ENCODE measurements at places on chromosomes 4 and X.

DNA sequence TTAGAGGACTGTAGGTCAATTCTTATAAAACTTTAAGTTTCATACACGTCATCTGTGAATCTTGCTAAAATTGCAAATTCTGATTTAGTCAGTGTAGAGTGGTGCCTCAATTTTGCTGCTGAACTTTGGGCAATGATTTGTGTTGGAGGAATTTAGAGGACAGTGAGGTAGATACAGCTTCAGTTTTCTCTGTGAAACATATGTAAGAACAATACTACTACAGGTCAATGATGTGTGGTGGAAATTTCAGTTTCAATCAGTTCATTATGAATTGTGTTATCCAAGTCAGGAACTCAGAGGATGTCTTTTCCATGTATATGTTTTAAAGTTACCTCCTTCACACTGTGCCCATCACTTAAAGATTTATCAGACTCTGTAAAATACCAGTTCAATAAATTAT is 1597.8 kb upstream of the PCDH10 start:
- DNase-seq = no peak

- no peak for DNase-seq
These were observed 127.5 kb downstream of the PAPSS1 start for GRCh38 chr4:107592519-107592918.

DNA sequence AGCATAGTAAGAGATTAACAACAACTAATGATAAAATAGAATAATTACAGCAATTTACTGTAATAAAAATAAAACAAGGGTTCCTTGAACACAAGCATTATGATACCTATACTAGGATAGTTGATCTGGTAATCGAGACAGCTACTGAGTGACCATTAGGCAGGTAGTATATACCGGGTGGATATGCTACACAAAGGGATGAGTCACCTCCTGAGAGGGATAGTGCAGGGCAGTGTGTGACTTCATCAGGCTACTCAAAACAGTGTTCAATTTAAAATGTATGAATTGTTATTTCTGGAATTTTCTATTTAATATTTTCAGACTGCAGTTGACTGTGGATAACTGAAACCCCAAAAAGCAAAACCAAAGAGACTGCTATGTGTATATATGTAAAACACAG is 9.7 kb upstream of the ANTXR2 start:
- DNase-seq = no peak

GRCh38 chrX:134688031-134688823 is 30.0 kb upstream of the PLAC1 start:
- DNase-seq = no peak

DNA sequence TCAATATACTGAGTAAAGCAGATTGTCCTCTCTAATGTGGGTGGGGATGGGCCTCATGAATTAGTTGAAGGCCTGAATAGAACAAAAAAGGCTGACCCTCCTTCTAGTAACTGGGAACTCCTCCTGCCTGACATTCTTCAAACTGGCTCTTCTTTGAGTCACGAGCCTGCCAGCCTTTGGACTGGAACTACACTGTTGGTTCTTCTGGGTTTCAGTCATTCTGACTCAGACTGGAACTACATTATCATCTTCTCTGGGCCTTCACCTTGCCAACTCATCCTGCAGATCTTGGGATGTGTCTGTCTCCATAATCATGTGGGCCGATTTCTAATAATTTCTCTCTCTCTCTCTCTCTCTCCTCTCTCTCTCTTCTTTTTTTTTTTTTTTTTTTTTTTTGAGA is 26.9 kb upstream of the CT47C1 start:
- DNase-seq = no peak

GRCh38 chrX:50707405-50707804 is 106.6 kb downstream of the SHROOM4 start:
- DNase-seq = no peak

GRCh38 chrX:150913511-150913910 is 15.0 kb upstream of the CD99L2 start:
- DNase-seq = no peak

GRCh38 chr4:122131562-122132157 is 20.5 kb upstream of the BLTP1 start:
- DNase-seq = peak; percentile 48

DNA sequence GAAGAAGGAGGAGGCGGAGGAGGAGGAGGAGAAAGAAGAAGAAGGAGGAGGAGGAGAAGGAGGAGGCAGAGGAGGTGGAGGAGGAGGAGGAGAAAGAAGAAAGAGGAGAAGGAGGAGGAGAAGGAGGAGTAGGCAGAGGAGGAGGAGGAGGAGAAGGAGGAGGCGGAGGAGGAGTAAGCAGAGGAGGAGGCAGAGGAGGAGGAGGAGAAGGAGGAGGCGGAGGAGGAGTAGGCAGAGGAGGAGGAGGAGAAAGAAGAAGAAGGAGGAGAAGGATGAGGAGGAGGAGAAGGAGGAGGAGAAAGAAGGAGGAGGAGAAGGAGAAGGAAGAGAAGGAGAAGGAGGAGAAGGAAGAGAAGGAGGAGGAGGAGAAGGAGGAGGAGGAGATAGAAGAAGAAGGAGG is 19.9 kb downstream of the MRFAP1 start:
- no peak for DNase-seq

DNA sequence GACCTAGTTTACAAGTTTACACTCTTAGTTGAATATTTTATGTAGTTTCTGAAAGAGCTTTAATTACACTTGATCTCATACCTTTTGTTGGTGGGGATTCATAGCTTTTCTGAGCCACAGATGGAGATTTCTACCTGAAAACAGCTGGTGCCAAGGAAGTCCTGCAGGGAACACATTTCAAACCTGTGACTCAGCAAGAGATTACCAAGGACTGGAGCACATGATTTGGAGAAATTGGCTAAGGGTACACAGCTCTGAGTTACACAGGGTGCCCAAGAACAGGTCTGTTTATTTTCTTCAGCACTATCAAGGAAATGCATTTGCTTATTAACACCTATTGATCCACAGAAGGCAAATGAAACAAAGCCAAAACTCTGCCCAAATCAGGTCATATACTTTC is 691.5 kb downstream of the KCTD8 start:
- DNase-seq = no peak

GRCh38 chrX:30008031-30008430 is 207.3 kb upstream of the MAGEB2 start:
- no peak for DNase-seq

DNA sequence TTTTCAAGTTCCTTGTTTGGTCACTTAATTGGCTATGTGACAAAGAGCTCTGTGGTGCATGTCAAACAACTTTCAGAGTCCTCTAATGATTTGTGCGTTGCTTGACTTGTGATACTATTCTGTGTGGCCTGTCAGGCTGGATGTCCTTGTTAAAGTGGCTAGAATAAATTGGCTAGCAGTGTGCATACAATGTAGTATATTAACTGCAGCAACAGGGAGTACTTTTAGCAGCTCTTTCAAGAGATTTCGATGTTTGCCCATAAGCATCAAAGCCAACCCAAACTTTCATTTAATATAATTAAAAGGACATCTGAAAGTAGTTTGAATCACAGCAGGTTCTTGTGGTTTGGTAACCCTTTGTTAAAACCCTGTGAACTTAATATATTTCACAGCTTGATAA is 718.9 kb downstream of the ADGRL3 start:
- no peak for DNase-seq

DNA sequence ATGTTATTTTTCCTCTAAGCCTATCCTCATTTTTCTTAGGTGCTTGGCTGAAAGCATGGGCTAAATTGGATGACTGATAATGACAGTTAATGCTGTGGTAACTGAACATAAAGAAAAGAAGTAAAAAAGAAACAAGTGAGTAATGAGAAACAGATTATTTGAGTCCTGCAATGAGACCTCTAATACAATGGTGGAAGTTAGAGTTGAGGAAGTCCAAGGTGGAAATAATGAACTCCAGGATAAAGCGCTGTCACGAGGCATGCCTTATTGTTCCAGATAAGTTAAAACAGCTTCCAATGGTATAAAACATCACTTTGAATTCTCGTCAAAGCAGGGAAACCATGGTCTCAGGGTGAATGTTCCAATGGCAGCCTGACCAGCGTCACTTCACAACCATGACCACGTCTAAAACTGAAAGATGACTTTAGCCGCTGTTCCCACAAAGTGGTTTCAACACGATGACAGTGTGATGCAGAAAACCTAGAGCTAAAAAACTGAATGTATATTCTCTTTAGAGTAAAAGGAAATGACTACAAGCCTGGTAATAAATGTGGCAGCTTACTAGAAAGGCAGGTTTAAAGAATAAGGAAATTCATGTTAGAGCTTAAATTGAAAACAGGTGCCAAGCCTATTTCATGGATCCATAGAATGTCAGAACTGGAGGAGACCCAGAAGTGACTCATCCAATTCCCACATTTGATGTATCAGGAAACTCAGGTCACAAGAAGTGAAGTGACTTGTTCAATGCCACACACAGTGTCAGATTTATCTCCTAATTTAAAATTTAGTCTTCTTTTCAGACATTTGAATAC is 202.6 kb upstream of the GYPA start:
- no peak for DNase-seq

DNA sequence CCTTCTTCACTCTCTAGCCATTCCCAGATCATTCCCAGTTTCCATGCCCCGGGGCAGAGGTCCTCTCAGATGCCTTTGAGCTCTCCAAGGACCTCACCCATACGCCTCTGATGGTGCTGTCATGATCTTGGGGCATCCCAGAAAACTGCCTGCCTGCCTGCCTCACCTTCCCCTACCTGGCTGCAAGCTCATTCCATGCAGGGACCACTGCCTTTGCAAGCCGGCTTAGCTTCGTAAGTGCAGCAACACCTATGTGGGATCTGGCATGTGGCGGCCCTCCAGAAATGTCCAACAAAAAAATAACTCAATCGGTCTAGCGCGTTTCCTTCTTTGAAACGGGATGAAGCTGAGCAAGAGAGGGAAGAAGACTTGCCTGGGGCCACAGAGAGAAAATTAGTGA is 53.0 kb downstream of the C4orf50 start:
- no peak for DNase-seq

DNA sequence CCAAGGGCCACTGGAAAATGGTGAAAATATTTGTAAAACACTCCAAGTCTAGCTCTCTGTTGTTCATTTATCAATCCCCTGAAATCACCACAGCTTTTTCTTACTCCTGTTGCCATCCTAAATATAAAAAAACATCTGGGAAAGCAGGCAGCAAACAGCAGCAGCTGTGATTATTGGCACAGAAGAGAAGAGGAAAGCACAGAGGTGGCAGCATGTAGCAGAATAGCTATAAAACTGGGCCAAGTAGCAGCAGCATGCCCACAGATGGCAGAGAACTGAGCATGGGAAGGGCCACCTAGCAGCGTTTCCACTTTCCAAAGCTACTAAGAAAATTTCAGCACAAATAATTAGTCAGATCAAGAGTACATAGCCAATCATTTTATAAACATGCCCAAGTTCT is 307.2 kb downstream of the SLC7A11 start:
- no peak for DNase-seq

- DNase-seq = no peak
These were observed 95.6 kb downstream of the ADAMTS3 start for GRCh38 chr4:72473434-72473900.

DNA sequence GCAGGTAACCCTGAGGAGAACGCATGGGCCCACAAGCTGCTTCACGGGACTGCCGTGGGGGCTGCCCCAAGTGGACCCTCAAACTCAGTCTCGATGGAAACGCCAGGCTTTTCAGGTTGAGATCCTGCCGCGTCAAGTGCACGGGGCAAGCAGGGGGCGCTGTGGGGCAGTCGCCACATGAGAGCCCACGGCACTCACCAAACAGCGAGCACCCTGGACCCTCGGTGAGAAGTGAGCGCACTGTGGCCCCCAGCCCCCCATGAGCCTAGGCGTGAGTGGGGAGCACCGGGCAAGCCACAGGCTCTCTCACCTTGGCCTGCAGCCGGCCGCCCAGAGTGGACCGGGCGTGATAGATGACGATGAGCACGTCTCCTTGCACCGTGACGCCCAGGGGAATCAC is 50.9 kb upstream of the CPLX1 start:
- no peak for DNase-seq

DNA sequence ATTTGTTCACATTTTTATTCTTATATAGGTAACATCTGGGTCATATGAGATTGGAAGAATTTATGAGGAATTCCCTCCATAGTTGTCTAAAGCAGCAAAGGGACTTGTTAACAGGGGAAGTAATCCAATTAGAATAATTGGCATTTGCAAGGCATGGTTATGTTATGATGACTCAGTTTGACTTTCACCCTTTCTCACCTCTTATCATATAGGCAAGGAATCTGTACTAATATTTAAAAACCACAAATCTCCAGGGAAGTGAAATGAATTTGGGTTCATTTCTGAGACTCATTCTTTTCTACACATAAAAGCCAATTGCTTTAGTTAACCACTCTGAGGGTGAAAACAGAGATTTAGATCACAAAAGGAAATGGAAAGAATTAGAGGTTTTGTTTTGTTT is 281.5 kb upstream of the DKK2 start:
- no peak for DNase-seq

DNA sequence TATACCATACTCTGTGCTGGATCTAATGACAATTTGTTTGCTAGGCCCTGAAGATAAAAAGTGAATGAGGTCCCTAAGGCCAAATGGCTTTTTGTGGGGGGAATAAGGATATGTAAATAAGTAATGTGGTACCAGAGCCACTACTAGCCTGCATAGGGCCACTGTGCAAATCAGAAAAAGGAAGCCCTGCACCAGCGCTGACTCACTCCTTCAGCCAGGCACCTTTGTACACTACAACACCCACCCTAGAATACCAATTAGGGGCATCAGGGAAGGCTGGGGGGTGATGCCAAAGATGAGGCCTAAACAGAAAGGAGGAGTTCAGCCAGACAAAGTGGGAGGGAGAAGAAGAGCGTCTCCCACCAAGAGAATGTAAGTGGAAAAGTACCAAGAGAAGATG is 122.2 kb downstream of the CAMK2D start:
- DNase-seq = no peak

GRCh38 chrX:13055486-13055885 is 11.1 kb upstream of the FAM9C start:
- DNase-seq = no peak

Measured in CD4-positive, alpha-beta T cell treated with Interferon alpha-2 for 1 hour (primary cell).